ENCODE measurements at places on chromosomes 3 and 15.
A peak's percentile ranks its signal among the peaks of the same experiment; 100 is the strongest.

DNA sequence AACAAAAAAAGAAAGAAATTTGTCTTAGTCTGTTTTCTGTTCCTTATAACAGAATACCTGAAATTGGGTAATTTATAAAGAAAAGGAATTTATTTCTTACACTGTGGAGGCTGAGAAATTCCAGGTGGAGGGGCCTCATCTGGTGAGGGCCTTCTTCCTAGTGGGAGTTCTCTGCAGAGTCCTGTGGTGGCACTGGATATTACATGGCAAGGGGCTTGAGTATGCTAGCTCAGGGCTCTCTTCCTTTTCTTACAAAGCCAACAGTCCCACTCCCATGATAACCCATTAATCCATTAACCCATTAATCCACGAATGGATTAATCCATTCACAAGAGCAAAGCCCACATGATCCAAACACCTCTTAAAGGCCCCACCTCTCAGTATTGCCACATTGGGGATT lies 2.9 kb upstream of the SATB1 start:
- DNase-seq: no peak

- DNase-seq: no peak
These were observed 12.7 kb downstream of the TICRR start for GRCh38 chr15:89587955-89588354.

- DNase-seq: no peak
These were observed 32.1 kb upstream of the B3GALNT1 start for GRCh38 chr3:161137260-161137659.

DNA sequence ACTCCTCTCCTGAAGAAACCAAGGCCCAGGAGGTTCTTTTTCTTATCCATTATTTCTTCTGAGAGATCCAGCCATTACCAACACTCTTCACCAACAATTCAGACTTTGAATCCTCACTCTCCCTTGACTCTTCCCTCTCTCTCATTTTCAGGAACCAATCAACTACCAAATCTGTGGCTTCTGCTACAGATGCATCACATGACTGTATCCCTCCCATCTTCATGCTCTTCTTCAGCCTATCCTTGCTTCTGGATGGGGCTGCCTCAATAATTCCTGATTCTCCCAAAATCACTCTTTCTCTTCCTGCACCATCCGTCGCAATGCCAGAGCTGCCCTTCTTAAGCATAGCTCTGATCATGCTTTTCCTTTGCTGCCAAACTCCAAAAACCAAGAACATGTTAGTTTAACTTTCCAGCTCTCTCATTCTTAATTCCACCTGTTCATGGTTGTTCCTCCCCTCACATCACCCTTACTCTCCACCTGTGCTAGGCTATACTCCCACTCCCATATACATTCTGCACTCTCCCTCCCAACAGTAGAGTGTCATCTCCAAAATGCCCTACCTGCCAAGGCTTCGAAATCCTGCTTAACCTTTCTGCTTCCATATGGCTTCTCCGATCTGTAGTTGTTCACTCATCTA lies 13.5 kb downstream of the PLD1 start:
- no peak for DNase-seq

DNA sequence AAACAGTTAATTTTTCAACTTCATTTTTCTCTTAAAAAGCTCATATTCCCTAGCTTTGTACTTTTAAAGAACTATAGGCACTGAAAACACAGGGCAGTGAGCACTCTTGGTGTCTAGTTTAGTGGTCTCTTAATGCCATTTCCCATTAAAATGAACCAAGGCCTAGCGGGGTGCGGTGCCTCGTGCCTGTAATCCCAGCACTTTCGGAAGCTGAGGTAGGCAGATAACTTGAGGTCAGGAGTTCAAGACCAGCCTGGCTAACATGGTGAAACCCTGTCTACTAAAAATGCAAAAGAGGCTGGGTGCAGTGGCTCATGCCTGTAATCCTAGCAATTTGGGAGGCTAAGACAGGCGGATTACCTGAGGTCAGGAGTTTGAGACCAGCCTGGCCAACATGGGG lies 45.5 kb downstream of the LDHAL6B start:
- no peak for DNase-seq

DNA sequence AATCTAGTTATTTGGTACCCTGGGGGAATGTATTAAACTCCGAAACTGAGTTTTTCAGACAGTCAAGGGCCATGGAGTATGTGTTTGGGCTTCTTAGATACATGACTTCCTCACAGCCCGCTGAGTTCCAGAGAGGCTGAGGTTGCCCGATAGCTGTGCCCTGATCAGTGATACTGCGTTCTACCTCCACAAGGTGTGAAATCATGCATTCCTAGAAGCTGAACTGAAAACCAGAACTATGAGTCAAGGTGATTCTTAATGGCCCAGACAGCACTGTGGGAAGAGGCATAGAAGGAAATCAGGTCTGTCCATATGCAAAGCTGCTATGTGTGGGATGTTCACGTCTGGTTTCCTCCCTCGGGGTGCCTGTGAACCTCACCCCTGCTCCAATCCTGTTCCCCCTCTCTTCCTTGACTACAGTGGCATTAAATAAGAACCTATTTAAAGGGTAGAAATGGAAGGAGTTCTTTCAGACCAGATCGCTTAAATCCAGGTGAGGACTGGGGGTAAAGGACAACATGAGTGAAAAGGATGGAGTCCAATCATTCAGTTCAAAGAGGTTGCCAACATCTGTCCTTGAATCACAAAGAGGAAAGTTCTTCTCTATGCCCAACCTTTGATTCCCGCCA lies 74.3 kb downstream of the MYO1E start:
- DNase-seq: no peak

GRCh38 chr15:33190539-33190938 lies 4.0 kb downstream of the FMN1 start:
- DNase-seq: no peak

- no peak for DNase-seq
These were observed 122.6 kb downstream of the LRIG1 start for GRCh38 chr3:66378256-66378655.

DNA sequence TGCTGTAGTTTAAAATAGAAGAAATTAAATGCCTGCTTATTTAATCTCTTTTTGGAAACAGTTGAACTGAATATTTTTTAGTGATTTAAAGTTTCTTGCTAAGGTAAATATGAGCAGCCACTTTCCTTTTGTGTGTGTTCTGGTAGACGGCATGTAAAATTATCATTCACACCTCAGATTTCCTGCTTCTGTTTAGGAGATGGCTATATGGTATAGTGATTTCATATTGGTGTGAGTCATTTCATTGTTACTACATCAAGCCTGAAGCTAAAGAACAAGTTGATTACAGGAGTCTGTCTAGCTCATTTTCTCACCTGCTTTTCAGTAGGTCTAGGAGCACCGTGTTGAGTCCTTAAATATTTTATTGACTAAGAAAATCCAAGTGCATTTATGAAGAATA lies 2.2 kb downstream of the LRCH3 start:
- DNase-seq: no peak

DNA sequence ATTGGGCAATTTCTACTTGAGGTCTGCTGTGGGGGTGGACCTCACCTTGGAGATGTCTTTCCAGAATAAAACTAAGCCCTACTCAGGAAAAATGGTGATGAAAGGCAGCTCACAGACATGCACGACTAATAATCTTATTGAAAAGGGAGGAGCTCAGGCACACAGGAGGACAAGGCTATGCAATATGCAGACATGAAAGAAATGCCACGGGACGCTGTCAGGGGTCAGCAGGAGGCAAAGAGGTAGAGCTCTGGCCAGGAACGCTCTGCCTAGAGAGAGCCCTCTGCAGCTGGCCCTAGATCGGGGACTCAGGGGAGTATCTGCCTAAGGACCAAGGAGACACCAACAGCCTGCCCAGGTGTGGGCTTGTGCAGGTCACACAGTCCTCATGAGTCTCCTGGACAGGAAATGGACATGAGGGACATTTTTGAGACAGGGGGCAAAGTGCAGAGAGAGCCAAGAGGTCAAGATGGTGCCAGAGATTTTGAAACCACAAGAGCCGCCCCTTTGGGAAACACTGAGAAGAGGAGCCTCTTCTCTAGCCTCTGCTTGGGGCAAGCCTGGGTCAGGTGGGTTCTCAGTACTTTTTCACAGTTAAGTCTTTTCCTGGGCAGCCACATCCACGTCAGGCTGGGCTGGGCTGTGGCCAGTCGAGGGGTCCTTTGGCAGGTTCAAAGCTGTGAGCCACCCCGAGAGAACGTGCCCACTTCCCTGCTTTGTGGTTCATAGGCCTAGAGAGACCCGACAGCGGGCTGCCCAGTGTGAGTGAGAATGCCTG lies 23.2 kb downstream of the EAF1 start:
- no peak for DNase-seq

DNA sequence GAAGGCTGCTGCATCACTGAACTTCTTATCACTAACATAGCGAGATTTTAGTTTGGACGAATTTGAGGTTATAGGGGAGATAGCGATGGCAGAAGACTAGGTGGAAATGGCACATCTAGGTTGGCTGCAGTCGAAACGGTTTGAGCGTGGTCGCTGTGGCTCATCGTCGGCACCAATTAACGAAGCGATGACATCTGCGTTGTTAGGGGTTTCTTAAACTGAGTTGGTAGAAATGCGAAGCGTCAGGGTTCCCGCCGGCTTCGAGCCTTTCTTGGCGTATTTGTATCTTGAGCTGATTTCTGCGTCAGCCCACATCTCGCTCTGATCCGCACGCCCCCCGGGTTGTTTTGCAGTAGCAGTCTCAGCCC lies 319 bp downstream of the LNP1 start:
- DNase-seq: peak; percentile 30

DNA sequence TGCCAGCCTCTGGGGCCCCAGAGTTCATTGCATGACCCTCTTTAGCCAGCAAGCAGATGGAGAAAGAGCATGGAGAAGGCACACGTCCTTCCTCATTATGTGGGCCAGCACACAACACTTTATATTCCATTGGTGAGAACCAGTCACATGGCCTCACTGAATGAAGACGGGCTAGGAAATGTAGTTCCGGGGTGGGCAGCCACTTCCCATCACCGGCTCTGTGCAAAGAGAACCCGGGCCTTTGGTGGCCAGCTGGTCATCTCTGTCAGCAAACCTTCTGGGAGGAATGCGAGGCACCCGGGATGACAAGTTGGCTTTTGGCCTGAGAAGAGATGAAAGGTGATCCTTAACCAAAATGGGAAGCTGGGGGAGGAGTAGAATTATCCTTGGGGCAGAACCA lies 90.2 kb upstream of the VGLL4 start:
- no peak for DNase-seq

DNA sequence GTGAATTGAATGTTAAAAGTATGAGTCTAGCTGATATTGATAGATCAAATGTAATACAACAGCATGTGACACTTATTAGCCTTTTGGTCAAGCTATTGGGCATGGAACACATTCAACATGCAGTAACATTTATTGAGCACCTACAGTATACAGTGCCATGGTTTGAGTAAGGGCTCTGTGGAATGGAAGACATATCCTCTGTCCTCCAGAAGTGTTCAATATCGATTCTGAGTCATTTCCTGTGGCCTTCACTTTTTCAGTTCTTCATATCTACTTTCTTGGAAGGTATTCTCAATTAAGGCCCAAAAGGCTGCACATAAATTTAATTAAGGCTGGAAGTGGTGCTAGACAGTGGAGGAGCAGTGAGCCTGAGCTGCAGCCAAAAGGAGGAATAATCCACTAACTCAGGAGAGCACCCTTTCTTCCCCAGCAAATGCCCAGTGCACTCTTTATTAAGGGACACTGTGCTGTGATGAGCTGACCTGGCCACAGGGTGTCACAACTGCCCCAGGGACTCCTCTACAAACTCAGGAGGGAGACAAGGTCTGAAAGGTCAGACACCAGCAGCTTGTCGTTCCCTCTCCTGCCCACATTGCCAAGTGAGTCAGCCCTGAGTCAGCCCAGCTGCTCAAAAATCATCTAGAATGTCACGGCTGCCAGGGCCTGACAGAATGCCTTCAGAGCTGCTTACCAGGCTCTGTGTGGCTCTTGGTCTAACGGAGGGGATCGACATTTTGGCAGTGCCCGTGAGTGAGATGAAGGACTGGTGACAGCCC lies 544.8 kb downstream of the AGBL1 start:
- DNase-seq: peak; percentile 55

- DNase-seq: no peak
These were observed 218.4 kb downstream of the ARRDC4 start for GRCh38 chr15:98178861-98179260.

DNA sequence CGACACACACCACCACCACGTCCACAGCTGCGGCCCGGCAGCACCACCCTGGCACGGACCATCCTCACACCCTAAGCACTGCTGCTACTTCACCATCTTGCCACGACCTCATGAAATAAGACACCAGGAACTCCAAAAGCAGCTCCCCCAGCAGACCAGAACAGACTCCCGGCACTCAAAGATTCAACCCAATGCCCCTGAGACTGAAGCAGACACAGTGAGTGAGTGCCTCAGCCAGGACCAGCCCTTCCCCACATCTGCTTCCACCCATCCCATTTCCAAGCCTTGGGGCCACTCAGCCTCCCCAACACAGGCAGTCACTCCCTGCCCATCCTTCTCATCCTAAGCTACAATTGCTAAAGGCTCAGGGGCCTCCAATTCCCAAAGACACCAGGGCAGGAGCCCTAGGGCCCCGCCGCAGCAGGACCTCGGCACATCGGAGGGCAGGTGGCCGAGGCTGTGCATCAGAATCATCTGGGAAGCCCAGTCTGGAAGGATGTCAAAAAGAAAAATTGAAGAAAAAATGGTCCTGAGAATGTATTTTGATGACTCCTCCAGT lies 18.4 kb upstream of the OCA2 start:
- no peak for DNase-seq

DNA sequence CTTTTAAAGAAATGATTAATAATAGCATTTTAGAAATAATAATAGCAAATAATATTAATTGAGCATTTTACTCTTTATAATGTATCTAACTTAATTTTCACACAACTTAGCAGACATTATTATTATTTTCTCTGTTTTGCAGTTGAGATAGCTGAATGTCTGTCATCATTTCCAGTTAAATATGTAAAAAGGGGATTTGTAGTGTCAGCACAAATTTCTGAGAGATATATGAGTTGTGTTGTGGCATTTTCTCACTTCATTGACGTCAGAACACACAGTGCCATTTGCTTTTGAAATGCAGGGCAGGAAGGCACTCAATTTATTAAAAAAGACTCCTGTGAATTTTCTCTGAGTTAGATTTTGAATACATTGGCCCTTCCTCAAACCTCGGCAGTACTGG lies 111.0 kb downstream of the GRM7 start:
- no peak for DNase-seq

GRCh38 chr3:111690242-111690641 lies 95.1 kb upstream of the ZBED2 start:
- DNase-seq: no peak

DNA sequence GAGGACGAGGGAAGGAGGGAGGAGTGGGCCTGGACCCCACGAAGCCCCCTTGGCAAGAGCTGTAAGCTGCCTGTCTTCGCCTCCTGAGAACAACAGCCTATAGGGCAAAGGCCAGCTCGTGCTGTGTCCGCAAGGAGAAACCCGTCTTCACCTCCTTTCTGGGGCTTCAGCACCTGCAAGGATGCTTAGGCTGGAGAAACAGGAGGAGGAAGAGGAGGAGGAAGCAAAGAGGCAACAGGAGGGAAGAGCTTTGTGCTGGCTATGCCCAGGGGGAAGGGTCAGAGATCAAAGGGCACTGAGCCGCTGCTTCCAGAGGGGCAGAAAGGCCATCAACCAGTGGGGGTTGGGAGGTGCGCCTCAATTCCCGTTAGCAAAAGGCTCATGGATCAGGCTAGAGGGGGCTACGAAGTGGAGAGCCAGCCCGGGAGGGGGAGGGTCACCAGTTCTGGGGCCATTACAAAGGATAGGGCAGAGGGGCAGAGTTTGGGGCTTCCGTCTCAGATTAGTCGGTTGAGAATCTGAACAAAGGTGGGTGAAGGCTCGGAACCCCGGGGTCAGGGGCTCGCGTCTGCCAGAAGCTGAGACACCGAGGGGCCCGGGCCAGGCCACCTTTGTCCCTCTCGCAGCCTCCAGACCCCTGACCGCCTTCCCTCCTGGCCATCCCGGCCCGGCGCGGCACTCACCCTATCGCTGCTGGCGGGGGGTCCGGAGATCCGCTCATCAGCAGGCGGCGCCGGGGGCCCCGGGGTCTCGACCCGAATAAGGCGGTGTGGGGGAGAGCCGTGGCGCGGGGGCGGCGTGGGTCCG lies 792 bp downstream of the SHF start:
- DNase-seq: no peak

All from activated T-cell treated with anti-CD3 and anti-CD28 coated beads for 4 hours (primary cell).